ENCODE measurements at places on chromosomes 7 and 10.
A peak's percentile ranks its signal among the peaks of the same experiment; 100 is the strongest.

GRCh38 chr10:6014241-6014761, 37.0 kb upstream of the IL15RA start:
- DNase-seq, result peak; percentile 72

- DNase-seq, result no peak
These were observed 25.2 kb upstream of the APBB1IP start for GRCh38 chr10:26412932-26413331.

- DNase-seq, result no peak
These were observed 5.3 kb downstream of the DENND2A start for GRCh38 chr7:140635345-140635744.

- DNase-seq, result no peak
These were observed 84.0 kb downstream of the ORC5 start for GRCh38 chr7:104123786-104124185.

DNA sequence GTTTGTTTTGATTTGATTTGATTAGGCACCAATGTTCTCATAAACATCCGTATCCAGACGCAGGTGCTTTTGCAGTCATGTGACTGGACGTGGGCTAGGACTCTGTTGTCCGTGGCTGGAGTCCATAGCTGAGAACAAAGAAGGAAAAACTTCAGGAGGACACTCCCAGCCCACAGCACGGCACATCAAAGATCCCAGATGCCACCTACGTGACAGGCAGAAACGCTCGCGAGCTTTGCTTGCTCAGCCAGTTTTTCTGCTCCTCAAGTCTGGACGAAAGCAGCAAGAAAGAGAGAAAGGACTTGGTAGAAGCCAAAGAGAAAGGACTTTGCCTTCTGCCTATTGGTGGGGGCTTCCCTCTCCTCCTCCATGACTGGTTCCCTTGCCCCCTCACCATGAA, 6.9 kb upstream of the ZKSCAN1 start:
- DNase-seq, result no peak

DNA sequence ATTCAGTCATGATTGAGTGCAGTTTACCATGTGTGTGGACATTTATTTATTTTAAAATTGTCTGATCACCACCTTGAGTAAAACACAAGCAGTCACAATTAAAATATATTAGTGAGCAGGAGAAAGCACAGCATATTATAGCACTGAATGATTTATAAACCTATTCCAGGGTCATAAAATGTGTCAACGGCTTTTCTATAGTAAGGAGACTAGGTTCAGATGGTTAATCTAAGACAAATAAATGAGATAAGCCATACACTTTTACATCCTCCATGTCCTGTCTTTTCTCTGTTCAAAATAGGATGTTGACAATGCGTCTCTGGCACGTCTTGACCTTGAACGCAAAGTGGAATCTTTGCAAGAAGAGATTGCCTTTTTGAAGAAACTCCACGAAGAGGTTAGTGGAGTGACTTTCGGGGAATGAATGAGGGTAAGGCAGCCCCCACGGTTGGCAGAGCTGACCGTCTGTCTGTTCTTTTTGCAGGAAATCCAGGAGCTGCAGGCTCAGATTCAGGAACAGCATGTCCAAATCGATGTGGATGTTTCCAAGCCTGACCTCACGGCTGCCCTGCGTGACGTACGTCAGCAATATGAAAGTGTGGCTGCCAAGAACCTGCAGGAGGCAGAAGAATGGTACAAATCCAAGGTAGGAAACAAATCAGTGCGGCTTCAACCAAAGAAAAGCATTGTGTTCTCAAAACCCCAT, 5.4 kb downstream of the VIM start:
- DNase-seq, result no peak

DNA sequence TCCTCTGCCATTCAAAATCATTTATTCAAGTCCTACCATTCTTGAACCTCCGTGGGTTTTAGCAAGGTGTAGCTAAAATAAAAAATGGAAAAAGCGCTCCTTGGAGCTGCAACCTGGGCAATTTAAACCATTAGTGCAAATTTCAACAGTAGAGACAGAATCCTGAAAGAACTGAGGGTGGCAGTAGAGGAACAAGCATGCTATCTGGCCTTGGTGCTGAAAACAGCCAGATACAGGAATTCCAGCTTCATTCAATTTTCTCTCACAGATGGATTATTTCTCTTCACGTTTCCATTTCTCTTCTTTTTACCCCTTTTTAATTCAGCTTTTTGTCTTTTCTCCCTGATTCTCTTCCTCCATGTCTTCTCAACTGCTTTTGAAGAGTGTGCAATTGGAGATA, 77.7 kb downstream of the OTUD1 start:
- no peak for DNase-seq

- DNase-seq, result no peak
These were observed 25.2 kb upstream of the VAX1 start for GRCh38 chr10:117163061-117163953.

DNA sequence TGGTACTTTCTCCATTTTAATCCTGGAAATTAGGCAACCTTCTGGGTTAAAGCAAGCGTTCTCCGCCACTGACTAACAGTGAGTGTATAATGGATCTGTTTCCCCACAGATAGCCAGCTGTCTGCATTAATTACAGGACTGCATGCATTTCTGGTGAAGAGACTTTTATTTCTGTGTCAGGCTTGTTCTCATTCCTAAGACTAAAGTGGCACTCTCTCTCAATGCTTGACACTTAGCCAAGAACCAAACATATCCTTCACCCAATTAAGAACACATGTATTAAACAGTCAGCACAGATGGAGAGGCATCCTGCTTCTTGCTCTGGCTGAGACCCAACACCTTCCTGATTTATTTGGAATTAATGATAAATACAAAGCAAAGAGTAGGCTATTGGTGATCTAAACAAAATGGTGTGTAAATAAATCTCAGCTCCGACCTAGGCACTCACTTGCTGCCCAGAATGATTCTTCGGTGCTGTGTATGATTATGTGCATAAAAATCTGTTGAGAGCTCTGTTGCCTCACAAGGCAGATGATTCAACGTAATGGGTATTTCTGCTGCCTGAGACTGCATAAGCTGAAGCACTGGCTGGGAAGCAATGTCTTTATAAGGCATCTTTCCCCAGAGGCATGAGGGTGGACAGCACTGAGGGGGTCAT, 16.8 kb downstream of the CALU start:
- DNase-seq, result no peak

DNA sequence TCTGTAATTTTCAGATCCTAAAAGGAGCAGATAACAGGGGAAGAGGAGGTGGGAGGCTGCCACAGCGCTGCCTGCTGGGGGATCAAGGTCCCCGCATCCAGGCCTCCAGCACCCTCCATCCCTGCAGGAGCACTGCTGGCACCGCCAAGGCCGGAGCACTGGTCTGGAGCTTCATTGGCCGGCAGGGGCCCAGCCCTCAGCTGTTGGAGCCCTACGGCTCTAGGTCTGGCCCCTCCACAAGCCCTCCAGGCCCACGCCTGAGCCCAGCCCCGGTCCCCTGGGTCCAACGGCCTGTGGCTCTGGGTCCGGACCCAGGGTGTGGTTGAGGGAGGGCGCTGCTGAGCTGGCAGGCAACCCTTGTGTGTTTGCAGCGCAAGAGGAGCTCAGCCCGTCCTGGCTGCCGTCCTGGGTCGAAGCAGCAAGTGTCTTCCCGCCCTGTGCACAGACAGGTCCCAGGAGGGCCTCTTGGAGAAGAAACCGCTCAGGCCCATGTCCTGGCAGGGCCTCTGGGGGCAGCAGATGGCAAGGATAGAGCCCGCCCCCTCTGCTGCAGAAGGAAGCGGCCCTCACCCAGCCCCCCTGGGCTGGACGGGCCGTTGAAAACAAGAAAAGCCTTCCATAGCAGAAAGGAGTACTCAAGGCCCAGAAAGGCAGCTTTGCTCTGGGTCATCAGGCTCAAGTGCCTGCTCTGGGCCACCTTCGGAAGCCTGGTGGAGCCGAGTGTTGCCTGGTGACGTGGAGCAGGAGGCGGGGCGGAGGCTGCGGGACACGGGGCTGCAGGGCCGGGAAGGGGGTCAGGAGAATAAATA, 54.3 kb upstream of the TNRC18 start:
- DNase-seq, result no peak

DNA sequence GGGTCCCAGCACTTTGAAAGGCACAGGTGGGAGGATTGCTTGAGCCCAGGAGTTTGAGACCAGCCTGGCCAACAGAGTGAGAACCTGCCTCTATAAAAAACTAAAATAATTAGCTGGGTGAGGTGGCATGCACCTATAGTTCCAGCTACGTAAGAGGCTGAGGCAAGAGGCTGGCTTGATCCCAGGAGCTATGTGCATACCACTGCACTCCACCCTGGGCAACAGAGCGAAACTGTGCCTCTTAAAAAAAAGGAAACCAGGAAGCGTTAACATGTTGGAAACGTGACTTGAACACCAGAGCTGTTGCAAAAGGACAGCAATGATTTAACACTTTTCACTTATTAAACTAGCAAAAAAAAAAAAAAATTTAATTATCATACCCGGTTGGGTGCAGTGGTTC, 12.6 kb downstream of the BAZ1B start:
- DNase-seq, result no peak

GRCh38 chr7:123974326-123974908, 49.4 kb downstream of the SPAM1 start:
- no peak for DNase-seq
